ENCODE measurements at places on chromosomes 3 and 15.

DNA sequence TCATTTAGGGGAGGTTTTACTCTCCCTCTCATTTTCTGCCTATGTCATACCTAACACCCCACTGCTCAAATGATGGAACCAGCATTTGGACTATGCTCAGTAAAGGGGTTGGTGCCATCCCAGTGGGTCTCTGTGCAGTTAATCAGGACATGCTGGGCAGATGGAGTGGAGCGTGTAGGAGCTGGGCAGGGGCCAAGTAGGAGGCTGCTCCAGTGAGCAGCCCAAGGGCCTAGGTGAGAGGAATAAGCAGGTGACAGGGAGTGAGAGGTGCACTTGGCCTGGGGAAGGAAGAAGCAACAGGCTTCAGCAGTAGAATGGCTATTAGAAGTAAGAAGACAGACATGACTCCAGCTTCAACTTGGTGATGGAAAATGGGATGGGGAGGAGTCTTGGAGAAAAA lies 72.2 kb downstream of the EPHB1 start:
- DNase-seq: no peak

- no peak for DNase-seq
Observed at GRCh38 chr3:126715432-126715831, 11.4 kb downstream of the CHCHD6 start.

DNA sequence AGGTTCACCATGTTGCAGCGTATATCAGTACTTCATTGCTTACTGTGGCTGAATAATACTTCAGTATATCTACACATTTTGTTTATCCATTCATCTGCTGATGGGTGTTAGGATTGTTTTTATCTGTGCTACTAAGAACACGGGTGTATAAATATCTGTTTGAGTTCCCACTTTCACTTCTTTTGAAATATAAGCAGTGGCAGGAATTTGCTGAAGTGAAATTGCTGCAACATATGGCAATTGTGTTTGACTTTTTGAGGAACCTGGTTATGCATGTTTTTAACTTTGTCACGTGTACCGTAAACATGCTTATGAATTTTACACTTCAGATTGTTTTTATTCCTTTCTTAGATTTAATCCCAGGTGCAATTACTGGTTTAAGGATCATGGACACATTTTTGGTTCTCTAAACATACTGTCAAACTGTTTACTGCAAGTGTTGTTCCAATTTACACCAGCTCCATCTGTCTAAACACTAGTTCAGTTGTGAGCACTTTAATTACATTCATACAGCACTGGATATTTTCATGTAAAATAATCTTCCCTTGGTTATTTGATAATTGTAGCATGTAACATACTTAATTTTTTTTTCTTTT lies 23.1 kb downstream of the TRAK1 start:
- no peak for DNase-seq

- no peak for DNase-seq
Observed at GRCh38 chr3:184290331-184290730, 8.7 kb upstream of the PSMD2 start.

GRCh38 chr3:82376883-82377282 lies 615.4 kb upstream of the GBE1 start:
- DNase-seq: no peak

GRCh38 chr15:100772892-100773520 lies 106.6 kb upstream of the ALDH1A3 start:
- DNase-seq: no peak

DNA sequence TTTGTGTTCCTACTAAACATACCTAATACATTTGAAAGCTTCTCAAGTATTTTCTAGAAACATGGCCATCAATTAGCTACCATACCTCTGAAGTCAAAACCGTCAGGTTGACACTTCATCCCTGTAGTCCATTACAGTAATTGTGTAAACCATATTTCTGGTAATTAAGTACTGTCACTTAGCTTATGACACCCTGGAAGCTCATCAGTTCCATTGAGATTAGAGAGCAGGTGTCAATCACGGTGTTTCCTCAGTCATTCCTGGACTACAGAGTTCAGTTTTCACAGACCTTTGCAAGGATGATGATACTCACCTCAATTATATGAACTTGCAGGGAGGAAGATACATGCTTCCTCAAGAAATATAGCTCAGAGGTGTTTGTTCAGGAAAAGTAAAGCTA lies 552.0 kb downstream of the SI start:
- DNase-seq: no peak

GRCh38 chr3:55968331-55968730 lies 481.2 kb upstream of the WNT5A start:
- DNase-seq: no peak

DNA sequence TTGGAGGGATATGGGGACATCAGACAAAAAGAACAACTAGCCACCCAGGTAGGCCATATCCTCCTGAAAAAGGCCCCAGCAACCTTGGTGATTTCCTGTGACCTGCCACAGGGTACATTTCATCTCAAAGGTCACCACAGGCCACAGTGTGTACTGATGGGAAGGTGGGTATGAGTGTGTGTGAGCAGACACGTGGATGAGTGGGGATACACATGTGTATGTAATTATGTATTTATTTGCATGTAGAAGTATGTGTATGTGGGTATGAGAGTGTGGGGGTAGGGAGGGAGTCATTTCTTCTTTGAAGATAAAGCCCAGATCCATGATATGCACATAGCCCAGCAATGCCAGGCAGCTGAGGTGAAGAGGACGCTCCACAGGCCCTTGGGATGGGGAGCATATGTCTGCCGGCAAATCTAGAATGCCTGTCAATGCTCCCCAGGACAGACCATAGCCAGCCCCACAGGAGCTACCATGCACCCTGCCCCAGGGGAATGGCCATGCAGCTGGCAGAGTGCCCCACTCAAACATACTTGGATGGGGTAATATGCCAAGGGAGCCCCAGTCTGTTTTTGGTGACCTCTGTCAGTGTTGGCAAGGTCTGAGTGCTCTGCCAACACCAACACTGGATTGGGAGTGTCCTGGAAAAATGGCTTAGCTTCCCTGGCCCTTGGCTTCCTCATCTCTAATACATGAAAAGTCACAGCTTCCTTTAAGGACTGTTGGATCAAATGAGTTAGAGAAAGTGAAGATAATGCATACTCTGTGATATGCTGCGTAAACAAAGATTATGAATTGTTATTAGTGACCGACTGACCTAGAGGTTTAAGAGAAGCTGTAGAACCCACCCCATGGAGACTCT lies 42.4 kb downstream of the RAB6B start:
- peak; percentile 13 for DNase-seq

GRCh38 chr3:41304593-41304992 lies 105.3 kb downstream of the CTNNB1 start:
- DNase-seq: no peak

- no peak for DNase-seq
Observed at GRCh38 chr3:47318916-47319315, 36.2 kb downstream of the KLHL18 start.

- DNase-seq: no peak
Observed at GRCh38 chr3:183098536-183099025, 715 bp downstream of the MCCC1 start.

DNA sequence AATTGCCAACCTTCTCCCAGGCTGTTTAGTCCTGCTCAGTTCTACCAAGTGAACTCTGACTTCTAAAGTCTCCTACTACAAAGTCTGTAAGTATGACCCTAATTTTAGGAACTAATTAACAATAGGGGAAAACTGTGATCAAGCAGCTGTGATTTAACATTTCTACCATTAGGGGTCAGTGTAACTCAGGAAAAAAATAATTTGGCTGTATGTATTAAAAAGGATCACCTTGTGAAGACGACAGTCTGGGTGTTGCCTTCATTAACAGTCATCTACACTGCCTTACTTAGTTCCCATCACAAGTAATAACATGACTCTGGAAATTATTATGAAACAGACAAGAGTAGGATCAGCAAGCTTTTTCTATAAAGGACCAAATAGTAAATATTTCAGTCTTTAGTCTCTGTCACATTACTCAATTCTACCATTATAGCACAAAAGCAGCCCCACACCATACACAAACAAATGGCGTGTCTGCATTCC lies 4.2 kb upstream of the NPHP3 start:
- no peak for DNase-seq

- DNase-seq: no peak
Observed at GRCh38 chr3:109559389-109559788, 222.0 kb upstream of the DPPA4 start.

GRCh38 chr3:4888913-4889846 lies 90.1 kb upstream of the BHLHE40 start:
- peak; percentile 83 for DNase-seq

GRCh38 chr3:53287131-53287629 lies 31.4 kb upstream of the TKT start:
- no peak for DNase-seq

GRCh38 chr3:167033866-167034265 lies 346.2 kb downstream of the ZBBX start:
- DNase-seq: no peak

GRCh38 chr3:62135741-62136140 lies 237.6 kb downstream of the FEZF2 start:
- no peak for DNase-seq

- peak; percentile 15 for DNase-seq
Observed at GRCh38 chr3:9902372-9903237, at the start of gene IL17RE. Gene IL17RE, plus strand, starts transcription at chr3:9902848. Its CDS starts 85 bp downstream, at chr3:9902933.

- DNase-seq: no peak
Observed at GRCh38 chr15:65638109-65638508, 16.4 kb downstream of the SLC24A1 start.

- DNase-seq: no peak
Observed at GRCh38 chr3:119314821-119315220, 20.6 kb downstream of the ARHGAP31 start.

DNA sequence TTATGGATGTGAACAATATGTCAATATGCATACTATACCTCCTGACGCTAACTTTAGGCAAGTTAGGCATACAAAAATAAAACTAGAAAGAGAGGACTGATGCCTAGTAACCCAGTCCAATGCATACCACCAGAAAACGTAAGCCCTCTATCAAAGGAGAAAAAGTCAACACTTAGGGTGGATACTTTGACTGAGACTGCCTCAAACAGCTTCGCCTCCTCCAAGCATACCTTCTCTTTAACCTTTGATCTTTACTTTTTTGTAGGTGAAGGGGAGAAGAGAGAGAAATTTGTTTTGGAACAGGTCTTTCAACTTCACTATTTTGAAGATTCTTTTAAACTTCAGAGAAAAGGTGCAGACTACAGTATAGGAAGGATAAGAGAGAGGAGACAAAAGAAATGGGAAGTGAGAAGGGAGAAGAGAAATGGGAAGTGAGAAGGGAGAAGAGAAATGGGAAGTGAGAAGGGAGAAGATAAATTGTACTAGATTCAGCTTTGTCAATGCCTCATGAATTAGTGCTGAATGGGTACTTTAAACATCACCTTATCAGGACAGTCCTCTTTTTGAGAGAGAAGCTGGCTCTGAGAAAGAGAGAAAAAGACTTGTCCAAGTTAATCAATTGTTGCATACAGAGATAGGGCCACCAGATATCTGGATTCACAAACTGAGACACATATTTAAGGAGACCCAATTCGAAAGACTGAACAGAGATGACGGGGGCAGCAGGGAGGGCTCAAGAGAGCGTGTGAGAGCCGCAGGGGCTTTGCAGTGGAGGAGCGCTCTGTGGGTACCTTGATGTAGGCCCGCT lies 1.0 kb downstream of the P3H2 start:
- DNase-seq: no peak

- no peak for DNase-seq
Observed at GRCh38 chr3:157375342-157375986, 61.2 kb upstream of the PTX3 start.

DNA sequence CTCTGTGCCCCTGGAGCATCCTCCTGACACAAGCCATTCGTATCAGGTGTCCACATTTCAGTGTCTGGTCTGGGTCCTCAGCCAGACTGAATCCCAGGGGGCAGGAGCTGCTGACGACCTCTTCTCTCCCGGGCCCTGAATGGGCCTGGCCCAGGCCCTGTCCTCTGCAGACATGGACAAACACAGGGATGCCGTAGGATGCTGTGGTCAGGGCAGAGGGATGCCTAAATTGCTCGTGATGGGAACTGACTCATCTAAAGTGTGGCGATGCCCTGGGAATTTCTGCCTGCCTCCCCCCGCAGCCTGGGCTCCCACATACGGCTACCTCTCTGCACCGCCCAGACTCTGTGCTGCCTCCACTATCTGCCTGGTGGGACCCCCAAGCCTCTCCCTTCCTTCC lies 58.5 kb upstream of the CTSH start:
- no peak for DNase-seq

GRCh38 chr3:155398046-155398445 lies 104.6 kb upstream of the STRIT1 start:
- no peak for DNase-seq

- DNase-seq: no peak
Observed at GRCh38 chr3:64852738-64853137, 164.9 kb upstream of the ADAMTS9 start.

DNA sequence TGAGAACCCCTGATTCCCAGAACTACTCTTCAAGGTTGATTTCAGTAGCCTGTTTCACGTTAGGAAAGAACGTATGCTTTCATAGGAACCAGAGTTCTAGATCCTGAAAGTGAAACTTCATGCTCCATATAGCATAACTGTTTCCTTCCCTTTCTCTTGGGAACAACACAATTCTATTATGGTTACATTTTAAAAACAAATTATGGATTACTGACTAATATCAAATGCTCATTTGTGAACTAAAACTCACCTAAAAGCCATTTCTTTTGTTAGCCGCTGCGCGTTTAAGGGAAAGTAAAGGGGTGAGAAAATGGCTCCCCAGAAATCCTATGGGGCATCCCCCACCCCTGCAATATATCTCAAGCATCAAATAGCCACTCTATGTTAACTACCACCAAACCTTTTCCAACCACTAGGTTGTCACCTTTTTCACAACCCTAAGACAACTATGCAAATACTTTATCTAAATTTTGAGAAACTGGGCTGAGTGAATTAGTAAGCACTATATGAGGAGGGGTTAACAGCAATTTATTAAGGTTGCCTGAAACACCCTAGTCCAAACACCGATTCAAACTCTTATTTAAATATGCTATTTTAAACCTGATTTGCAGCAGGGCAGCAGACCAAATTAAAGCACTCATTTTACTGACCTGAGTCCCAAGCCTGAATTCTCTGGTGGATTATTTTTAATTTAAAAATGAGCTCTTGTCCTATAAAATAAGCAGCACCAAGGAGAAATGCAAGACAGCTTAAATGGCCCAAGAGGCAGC lies 2.4 kb downstream of the SIAH2 start:
- peak; percentile 71 for DNase-seq

DNA sequence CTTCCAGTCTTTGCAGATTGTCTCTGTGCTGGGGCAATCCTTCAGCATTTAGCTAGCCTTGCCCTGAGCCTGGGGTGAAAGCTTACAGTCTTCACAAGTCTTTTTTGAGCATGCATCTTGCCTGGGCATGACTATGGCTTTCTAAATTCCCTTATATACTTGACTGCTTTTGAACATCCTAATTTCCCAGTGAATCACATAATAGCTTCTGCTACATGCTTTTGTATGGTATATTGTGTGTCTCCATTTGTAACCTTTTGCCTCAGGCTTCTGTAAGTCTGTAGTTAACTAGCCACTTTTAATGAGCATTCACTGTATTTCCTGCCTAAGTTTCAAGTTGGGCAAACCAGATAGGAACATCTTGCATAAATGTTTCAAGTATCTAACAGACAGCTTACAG lies 76.8 kb downstream of the CHCHD4 start:
- DNase-seq: no peak

All from T-helper 2 cell (primary cell).